ENCODE measurements at places on chromosomes 12 and 14.

GRCh38 chr14:105841022-105842009 is 314.9 kb downstream of the TMEM121 start:
- no peak for DNase-seq

- no peak for DNase-seq
Measured at GRCh38 chr12:26156201-26156871, 31.5 kb upstream of the BHLHE41 start.

- DNase-seq: no peak
Measured at GRCh38 chr14:82412545-82412944, 878.9 kb upstream of the SEL1L start.

- DNase-seq: no peak
Measured at GRCh38 chr12:44184499-44185206, 348.8 kb downstream of the TMEM117 start.

GRCh38 chr12:122974892-122975789 is at the start of gene OGFOD2:
OGFOD2 (plus strand) TSS chr12:122975244; CDS start chr12:122975252, 8 bp downstream.
- peak; percentile 70 for DNase-seq

GRCh38 chr12:127263621-127264020 is 1003.3 kb upstream of the TMEM132C start:
- DNase-seq: no peak

DNA sequence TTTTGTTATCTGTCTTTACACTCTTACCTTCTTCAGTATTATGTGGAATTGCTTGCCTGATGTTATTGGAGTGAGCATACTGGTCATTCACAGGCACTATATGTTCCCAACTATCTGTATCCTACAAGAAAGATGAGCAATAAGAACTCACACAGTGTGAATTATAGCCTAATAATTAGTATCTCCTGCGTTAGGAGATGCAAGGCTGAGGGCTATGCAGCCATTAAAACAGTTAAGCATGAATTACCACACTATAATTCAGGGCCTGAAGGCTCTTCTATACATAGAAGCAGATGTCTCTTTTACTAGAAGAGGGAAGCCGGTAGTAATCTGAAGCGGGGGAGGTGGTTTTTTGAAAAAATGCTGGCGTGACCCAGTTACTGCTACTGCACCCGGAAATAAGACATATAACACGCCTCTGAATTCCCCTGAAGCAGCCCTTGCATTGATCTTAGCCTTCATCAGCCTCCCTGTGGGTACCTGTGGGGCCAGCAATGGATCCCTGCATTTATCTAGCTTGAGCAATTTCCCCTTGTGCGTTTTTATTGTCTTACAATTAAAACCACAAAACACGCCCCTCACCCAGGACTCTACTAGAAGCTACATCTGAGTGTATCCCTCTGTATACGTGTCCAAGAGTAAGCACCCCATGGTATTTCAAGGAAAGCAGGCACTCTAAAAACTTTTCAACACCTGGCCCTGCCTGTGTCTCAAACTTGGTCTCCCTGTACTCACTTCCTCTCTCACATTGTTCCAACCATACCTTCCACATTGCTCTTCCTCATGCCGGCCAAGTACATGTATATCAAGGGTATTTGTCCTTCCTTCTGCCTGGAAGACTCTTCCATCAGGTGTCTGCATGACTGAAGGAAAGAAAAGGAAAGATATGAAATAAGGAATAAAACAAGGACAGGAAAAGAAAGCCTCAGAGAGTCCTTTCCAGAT is 210.9 kb upstream of the ARID2 start:
- DNase-seq: no peak

GRCh38 chr12:120101182-120101581 is 15.4 kb downstream of the RAB35 start:
- DNase-seq: no peak

DNA sequence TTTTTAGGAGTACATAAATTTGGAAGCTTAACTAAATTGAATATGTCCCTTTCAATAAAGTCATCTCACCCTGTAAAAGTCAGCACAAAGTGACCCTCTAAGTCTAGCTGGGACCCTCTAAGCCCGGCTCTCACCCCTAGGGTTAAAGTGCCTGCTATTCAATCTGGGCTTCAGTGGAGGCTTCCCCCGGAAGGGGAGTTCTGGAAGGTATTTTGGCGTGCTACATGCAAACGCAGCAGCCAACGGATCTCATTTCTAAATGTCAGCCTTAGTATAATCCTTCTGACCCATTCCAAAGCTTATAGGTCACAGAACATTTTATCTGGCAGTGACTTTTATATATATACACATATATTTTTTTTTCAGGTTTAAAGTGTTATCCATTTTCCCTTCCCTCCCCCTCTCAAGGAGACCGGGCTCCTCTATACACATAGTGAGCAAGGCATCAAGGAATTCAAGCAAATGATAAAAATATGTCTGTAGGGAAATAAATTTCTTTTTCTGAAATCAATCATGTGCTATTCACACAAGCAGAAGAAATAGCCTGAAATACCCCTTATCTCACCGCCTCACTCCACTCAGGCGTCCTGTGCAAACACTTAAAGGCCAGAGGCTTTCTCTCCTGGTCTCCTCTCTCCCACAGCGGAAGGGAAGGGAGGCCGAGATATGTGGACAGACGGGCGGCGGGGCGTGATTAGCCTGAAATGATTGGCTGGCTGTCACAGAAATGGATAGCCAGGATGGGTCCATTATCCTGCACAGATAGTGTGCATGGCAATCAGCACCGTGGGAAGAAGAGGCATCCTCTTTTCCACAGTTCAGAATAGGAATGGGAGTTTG is 301.7 kb downstream of the GALC start:
- DNase-seq: no peak

DNA sequence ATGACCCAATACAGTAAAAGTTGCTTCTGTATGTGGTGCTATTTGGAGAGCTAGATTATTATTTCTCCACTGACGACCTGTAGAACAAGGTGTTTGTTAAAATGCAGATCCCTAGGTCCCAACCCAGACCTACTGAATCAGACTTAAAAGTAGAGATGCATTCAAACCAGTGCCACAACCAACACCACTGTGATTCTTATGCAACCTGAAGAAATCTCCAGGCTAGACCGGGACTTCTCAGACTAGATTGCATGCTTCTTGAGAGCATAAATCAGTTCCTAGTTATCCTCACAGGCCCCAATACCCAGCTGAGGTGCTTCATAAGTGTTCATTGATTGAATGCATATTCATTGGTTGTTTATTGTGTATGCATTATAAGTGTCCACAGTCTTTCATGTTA is 78.2 kb downstream of the SPTSSA start:
- no peak for DNase-seq

DNA sequence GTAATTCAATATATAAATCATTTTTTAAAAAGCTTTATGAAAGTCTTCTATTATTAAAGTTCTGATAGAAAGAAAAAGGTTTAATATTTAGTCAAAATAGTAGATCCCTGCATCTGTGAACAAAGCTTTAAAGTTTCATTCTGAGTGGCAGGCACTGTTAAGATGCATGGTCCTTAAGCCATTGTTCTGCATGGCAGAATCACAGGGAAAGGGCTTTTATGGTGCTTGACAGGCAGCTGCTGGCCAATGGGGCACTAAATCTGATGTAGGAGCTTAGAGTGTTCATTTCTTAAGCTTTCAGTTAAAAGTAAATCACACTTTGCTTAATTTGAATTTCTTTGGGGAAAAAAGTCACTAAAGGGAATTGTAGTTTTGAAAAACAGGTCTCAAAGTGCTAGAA is 148.2 kb downstream of the PLEKHA5 start:
- DNase-seq: no peak

GRCh38 chr12:6336889-6337853 is 4.7 kb downstream of the TNFRSF1A start:
- DNase-seq: no peak

- DNase-seq: no peak
Measured at GRCh38 chr12:10667581-10667980, 6.3 kb downstream of the STYK1 start.

DNA sequence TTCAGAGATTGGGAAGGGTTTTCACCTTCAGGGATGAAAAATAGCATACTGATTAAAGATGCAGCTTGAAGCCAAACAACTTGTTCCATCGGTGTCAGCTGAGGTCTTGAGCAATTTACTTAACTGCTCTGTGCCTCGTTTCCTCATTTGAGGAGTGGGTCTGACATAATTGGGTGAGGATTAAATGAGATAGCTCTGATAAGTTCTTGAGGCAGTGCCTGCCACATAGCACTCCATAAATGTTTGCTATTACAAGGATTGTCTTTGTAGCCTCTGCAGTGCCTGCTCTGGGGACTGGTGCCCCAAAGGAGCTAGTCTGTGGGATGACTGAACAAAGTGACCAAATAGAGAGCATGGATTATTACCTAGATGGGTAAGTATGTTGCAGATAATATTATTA is 50.6 kb downstream of the ATP23 start:
- DNase-seq: no peak

- DNase-seq: no peak
Measured at GRCh38 chr12:106774808-106775524, 484 bp downstream of the RIC8B start.

- no peak for DNase-seq
Measured at GRCh38 chr12:109721276-109721675, 7.7 kb downstream of the FAM222A start.

- DNase-seq: no peak
Measured at GRCh38 chr12:106780010-106780631, 5.6 kb downstream of the RIC8B start.

DNA sequence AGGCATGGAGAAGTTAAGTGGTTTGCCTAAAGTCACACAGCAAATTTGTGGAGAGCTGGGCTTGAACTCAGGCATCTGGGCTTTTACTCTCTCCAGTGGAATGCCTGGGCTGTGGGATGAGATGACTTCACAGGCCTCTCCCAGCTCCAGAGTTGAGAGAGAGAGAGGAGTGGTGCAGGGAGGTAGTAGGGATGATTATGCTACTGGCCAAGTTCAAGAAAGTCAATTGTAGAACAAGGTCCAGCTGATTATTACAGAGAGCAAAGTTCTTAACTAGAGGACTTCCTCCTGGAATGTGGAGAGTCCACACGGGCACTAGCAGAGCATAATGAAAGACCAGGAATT is 769 bp upstream of the EMP1 start:
- DNase-seq: no peak

GRCh38 chr12:115155665-115156645 is 472.0 kb upstream of the TBX3 start:
- DNase-seq: peak; percentile 59

DNA sequence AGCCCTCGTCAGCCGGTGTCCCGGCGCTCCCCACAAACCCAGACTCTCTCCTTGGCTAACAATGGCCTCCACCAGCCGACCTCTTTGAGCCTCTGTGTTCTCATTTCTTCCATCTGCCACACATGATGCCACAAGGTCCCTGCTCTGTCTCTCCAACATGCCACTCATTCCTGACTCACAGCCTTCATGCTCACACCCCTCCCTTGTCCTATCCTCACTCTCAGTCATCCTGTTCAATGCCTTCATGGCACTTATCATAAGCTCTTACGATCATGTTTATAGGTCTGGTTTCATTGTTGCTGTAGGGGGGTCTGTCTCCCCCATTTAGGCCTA is 9.6 kb upstream of the SERPINA11 start:
- no peak for DNase-seq

- no peak for DNase-seq
Measured at GRCh38 chr12:118645219-118645618, 268.9 kb downstream of the SUDS3 start.

GRCh38 chr14:50773632-50774541 is 57.1 kb downstream of the NIN start:
- DNase-seq: no peak

GRCh38 chr12:48783432-48783831 is 5.5 kb downstream of the ADCY6 start:
- no peak for DNase-seq

- no peak for DNase-seq
Measured at GRCh38 chr12:89655841-89656240, 52.8 kb downstream of the ATP2B1 start.

- DNase-seq: no peak
Measured at GRCh38 chr14:58774531-58774930, 136.8 kb downstream of the DACT1 start.

DNA sequence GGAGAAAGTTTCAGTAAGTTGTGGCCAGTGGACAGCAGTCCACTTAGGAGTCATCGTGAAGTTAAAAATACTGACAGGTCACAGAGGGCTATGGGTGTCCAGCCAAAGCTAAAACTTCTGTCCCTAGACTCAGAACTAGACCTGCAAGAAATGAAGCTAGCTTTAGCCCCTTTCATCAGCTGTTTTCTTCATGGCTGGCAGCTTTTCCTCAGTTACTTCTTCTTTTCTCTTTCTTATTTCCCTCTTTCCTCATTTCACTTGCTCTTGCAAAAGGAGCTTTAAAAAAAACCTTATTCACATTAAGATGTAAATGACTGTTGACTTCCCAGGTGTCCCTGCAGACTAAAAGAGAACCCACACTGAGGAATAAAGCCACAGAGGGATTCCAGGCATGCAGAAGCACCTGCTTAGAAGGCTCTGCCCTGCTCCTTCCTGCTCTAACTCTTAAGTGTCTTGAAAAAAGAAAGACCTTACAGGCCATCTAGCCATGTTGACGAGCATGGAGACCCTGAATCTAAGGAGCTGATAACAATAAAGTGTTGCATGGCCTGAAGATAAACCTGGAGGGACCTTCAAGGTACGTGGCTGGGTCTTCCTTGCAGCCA is 69.7 kb upstream of the CCND2 start:
- no peak for DNase-seq

GRCh38 chr12:116201908-116202307 is 75.6 kb downstream of the MED13L start:
- DNase-seq: no peak

DNA sequence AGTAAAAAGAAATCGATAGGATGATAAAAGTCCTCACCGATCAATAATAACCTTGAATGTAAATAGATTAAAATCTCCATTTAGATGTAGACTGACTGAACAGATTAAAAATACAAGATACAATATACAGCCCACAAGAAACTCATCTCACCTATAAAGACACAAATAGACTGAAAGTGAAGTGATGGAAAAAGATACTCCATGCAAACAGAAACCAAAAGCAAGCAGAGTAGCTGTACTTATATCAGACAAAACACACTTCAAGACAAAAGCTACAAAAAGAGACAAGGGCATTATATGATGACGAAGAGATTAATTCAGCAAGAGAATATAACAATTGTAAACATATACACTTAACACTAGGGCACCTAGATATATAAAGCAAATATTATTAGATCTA is 444.8 kb downstream of the RGS6 start:
- DNase-seq: no peak

- DNase-seq: no peak
Measured at GRCh38 chr12:18436170-18436569, 174.9 kb downstream of the PIK3C2G start.

DNA sequence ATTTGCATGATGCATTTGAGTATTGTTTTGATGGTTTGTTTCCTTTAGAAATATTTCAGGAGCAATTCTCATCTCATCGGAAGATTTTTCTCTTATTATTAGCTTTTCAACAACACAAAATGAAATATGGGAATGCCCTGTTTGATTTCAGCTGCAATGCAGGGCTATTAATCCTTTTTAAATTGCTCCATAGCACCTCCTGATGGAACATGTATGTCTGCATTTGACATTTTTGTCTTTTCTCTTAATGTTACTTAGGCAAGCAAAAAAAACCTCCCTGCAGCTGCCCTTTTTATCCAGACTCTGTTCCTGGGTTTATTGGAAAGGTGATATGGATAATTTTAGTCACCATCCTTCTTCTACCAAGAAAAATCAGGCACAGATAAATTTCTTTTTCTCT is 895.8 kb downstream of the RPS29 start:
- DNase-seq: no peak

- DNase-seq: no peak
Measured at GRCh38 chr12:76587428-76588178, 28.0 kb upstream of the OSBPL8 start.

- peak; percentile 66 for DNase-seq
Measured at GRCh38 chr12:89225808-89226411, 126.4 kb downstream of the DUSP6 start.
